Activated CD4-positive, CD25-positive, alpha-beta regulatory T cell (primary cell): ENCODE measurements at places on chromosomes 13 and 19.

DNA sequence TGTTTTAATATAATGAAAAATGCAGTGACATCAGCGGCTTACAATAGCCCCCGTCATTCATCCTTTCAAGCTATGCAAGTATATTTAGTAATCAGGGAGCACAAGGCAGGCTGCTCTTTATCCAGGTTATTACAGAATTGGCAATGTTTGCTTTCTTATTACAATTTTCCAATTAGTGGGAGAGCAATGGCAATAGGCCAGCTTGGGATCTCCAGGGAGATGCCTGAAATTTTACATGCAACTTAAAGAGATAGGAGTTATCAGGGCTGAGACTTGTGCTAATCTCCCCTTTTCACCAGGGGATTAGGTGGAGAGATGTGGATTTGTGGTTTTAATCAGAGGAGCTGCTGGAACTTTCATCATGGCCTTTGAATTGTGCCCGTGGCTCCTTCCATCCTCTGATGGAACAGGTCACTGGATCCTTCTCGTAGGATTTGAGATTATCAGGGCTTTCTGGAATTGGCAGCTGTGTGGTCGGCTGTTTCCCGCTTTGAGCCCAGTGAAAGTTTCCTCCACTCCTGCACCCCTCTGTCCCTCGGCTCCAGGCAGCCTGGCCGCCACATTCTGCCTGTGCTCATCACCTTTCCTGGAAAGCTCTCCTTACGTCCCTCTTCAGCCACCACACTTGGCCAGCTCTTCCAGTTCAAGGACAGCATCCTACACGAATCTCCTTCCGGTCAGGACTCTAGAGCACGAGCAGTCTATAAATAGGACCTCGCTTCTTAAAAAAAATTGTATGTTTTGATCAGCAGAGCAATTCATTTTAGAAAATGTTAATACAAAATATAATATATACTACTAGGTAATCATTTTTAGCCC, 47.0 kb downstream of the CBY2 start:
- no peak for DNase-seq

- no peak for DNase-seq
Measured at GRCh38 chr13:83297586-83298290, 584.5 kb downstream of the SLITRK1 start.

GRCh38 chr19:43311706-43312105, 41.8 kb upstream of the CD177 start:
- no peak for DNase-seq

DNA sequence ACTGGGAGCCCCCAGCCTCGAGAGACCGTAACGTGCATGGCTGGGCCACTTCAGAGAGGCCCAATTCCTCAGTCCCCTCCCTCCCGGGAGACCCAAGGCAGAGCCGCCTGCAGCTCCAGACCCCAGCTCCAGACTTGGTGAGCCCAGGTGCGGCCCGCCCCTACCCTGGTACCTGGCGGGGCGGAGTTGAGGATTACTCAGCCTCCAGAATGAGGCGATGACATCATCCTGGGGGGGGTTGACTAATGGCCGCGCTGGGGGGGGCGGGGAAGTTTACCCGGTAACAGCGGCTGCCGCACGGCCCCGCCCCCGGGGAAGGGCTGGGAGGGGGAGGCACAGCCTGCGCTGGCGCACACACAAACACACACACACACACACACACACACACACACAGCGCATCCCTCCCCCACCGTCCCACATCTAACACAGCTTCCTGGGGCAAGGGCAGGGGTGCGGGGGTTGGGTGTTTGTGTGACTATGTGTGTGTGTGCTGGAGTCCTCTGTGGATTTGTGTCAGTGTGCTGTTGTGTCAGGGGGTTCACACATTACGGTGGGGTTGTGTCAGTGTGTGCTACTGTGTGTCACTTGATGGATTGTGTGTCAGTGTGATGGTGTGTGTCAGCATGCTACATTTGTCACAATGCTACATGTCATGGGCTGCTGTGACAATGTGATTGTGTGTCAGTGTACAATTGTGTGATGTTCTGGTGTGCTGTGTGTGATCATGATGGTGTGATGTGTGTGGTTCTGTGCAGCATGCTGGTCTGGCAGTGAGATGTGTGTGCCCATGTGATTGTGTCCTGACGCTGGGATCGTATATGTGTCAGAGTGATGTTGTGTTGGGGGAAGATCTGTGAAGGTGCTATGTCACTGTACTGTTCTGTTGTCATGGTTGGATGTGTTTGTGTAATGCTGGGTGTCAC, 10.3 kb upstream of the BBC3 start:
- DNase-seq, result peak; percentile 69

GRCh38 chr13:66210677-66211076, 1019.5 kb downstream of the PCDH9 start:
- DNase-seq, result no peak

GRCh38 chr13:26785838-26786630, 25.4 kb upstream of the GPR12 start:
- no peak for DNase-seq

DNA sequence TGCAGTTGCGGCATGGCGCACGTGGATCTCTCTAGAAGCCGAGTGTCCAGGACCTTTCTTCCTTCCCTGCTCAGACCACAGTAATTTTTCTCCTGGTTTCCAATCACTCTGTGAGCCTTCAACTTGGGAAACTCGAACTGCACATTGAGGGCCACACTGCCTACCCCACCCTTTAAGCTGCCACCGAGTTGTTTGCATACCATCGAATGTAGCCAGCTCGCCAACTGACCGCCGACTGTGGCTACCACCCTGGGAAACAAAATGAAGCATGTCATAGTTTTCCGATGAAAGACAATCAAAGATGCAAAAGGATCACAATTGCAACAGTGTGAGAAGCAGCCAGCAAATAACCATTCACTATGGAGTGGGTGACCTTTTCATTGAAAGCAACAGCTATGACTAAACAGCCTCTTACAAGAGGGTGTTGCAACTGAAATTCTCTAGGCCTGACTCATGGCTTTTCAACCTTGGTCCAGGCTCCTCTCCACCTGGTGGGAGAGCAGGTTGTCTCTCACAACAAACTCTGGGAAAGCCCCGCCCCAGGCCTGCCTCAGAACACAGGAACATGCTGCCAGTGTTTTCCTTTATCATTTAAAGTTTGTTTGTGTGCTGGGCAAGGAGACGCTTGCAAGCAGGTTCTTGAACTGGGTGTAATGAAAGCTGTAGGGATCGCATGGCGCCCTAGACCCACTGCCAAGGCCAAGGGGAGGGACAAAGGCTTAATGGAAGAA, 141.7 kb upstream of the SERP2 start:
- DNase-seq, result no peak

GRCh38 chr13:48816700-48817099, 159.0 kb upstream of the FNDC3A start:
- no peak for DNase-seq

GRCh38 chr13:108102771-108103170, 112.6 kb downstream of the LIG4 start:
- DNase-seq, result no peak

DNA sequence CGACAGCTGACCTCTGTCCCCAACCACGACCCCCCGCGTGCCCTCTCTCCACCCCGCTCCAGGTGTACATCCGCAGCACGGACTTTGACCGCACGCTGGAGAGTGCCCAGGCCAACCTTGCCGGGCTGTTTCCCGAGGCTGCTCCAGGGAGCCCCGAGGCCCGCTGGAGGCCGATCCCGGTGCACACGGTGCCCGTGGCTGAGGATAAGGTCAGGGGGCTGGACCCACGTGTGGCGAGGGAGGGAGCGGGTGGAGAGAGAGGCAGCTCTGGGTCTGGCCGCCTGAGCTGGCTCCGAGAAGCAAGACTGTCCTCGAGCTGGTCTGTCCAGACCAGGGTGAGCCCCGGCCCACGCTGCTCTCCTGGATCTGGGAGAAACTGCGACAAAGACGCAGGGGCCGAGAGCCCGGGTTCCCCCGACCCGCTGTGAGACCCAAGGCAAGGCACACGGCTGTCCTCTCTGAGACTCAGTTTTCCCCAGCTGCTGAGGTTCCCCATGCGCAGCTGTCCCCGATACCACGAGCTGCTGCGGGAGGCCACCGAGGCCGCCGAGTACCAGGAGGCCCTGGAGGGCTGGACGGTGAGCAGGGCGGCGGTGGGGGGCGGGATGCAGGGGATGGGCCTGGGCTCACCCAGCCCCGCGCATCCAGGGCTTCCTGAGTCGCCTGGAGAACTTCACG, 1.5 kb downstream of the ACP4 start:
- DNase-seq, result no peak

- DNase-seq, result no peak
Measured at GRCh38 chr13:98172590-98173422, 4.3 kb downstream of the RNF113B start.

DNA sequence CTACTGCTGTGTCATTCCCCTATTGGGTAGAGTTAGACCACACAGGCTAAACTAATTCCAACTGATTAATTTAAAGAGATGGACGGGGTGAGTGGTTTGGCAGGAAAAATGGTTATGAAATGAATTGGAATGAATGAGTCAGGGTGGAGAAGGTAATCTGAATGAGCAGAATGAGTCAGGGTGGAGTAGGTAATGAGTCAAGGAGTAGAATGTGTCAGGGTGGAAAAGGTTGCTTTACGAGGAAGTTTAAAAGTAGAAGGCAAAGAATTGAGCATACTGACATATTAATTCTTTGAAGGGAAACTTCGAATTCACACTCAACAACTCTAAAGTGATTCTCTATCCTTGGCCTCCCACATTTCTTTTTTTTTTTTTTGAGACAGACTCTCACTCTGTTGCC, 12.7 kb upstream of the ZNF121 start:
- no peak for DNase-seq

DNA sequence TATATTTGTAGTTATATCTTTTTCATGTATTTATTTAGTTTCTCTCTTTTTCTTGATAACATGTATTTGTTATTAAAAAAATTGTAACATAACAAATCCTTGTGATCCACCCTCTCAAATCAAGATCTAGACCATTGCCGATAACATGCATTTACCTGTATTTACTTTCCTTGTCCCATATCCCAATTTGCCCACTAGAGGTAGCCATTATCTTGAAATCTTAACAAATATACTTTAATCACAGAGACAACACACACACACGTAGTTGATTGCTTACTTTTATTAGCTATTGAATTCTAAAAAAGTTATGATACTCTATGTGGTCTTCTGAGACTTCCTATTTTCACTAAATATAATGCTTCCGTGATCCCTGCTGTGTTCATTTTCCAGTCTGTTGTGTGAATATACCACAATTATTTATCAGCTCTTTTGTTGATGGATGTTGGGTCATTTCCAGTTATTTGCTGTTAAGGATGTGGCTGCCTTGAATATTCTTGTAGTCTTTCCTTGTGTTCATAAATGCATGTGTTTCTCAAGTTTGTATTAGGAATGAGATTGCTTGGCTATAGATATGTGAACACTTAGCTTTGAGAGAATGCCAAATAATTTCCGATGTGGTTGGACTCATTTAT, 31.3 kb upstream of the ZMYM2 start:
- no peak for DNase-seq

- no peak for DNase-seq
Measured at GRCh38 chr19:28961772-28962500, 251.0 kb downstream of the UQCRFS1 start.

- DNase-seq, result no peak
Measured at GRCh38 chr13:30145709-30146367, 161.5 kb downstream of the KATNAL1 start.

GRCh38 chr19:37718304-37718703, 1.3 kb downstream of the ZNF607 start:
- DNase-seq, result no peak

DNA sequence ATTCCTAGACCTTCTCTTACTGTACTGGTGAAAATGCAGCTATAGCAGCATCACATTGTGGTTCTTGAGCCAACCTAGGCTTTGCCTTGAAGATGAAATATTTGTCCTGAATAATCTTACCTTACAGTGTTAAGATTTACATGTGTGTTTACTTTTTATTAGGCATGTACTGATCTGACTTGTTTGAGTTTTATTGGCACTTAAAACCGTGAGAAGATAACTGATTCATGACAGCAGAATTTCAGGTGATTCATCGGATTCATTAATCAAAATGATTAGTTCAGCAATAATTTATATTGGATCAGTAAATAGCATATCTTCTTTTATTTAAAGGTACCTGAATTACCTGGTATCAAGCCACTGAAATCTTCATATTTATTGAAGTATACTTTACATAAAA, 296.3 kb downstream of the KLF5 start:
- DNase-seq, result no peak

- DNase-seq, result no peak
Measured at GRCh38 chr13:26966701-26967080, 204.9 kb downstream of the USP12 start.

GRCh38 chr19:51372649-51373504, at the start of gene NKG7:
NKG7 (minus strand) TSS chr19:51372654; CDS start chr19:51372535, 119 bp downstream.
- peak; percentile 14 for DNase-seq

GRCh38 chr13:48411841-48412531, 927 bp downstream of the LPAR6 start:
- DNase-seq, result no peak

DNA sequence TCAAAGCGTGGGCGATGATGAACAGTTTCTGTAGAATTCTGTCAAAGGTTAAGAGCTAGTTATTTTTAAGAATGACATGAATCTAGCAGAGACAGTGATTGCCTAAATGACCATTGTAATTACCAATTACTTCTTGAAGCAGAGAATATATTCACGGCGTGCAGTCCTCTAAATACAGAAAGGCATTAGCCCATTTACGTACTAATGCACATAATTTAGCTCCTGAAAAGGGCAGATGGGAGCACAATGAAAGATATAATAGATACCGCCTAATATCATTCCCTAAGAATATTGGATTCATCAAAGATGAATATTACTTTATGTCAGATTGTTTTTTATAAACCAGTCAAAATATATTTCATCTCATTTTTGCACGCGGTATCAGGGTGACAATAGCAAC, 212.4 kb downstream of the URI1 start:
- no peak for DNase-seq

GRCh38 chr19:38849147-38849859, 483 bp downstream of the HNRNPL start:
- peak; percentile 98 for DNase-seq

DNA sequence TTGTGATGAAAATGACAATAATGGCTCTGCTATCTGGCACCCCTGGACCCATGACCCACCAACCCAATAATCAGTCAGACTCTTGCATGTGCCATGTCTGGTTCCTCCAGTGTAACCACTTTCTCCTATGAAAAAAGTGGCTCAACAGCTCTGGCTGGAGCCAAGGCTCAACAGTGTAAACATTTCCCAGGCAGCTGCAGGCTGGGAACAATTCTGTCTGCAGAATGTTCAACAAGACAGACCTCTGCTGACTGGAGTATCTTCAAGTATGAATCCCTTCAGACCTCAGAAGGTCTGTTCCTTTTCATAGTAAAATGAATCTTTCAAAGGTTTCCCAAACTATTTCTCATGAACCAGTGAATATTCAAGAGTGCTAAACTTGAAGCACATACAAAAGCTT, 410.1 kb upstream of the HTR2A start:
- DNase-seq, result no peak

- DNase-seq, result no peak
Measured at GRCh38 chr13:75675421-75675820, 39.3 kb downstream of the LMO7 start.

GRCh38 chr19:28627669-28628068, 585.3 kb downstream of the UQCRFS1 start:
- DNase-seq, result no peak

DNA sequence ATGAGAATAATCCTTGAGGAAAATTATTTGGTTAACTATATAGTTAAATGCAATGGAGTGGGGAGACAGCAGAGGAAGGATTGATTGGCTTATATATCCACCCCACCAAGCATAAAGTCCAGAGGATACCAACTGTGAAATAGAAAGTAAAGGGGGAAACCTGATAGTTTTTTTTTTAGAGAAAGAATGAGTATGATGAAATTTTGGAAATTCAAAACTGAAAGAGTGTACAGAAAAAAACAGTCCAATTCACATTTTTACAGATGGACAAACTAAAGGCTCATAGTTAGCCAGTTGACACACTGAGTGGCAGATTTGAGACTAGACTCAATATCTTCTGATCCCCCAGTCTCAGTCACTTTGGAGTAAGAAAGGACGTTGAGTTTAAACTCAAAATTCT, 51.1 kb downstream of the FNDC3A start:
- DNase-seq, result no peak
